ENCODE measurements at places on chromosomes 3 and 15.
A peak's percentile ranks its signal among the peaks of the same experiment; 100 is the strongest.

DNA sequence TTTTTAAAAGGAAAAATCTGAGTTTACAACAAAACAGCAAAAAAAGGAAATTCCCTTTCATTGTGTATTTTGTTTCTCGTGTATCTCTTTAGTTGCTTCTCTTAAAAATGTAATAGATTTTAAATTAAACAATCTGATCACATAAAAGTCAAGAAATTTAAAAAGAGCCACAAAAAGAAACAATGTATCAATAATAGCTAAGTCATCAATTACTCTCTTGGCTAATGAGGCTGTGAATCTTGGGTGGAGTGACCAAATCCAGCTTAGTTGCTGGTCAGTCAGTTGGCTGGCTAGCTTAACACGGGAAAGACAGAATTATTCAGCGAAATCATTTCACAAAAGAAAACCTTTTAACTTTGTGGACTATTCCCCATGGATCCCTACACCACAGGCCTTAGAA, 3.2 kb downstream of the SFMBT1 start:
- DNase-seq, result no peak

DNA sequence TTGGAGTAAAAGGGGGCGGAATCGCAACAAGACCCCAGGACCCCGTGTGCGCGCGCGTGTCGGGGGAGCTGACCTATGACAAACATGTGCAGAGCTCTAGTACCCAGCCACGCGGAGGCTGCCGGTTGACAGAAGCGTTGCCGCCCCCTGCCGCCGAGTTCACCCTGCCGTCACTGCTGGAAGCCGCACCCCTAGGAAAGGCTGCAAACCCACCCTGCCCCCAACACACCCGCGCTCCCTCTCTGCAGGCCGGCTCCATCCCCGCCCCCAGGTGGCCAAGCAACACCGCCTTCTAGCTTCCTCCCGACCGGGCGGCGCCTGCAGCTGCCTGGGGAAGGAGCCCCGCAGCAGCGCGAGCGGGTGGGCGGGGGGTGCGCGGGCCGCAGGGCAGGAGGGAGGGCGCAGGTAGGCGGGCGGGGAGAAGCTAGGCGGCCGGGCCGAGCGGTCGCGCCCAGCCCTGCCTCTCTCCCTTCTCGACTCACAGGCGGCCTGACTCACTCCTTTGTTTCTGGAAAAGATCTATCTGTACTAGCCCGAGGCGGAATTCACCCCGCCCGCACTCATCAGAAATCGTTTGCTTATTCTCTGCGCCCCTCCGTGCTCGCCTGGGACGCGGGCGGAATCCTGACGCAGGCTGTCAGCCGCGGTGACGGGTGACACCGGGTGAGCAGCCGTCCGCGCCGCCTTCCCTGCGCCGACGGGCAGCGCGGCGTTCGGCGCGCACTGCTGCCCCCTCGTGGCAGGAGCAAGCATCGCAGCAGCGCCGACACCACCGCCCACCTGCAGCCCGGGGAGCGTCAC, 160.8 kb downstream of the GAP43 start:
- peak; percentile 99 for DNase-seq

- DNase-seq, result no peak
Observed at GRCh38 chr3:190807719-190808375, 54.6 kb downstream of the GMNC start.

GRCh38 chr3:44584646-44585501, at the start of gene ZNF660:
Gene ZNF660 (plus strand): TSS chr3:44584964. CDS start chr3:44594194, 9,230 bp downstream.
- DNase-seq, result peak; percentile 72

DNA sequence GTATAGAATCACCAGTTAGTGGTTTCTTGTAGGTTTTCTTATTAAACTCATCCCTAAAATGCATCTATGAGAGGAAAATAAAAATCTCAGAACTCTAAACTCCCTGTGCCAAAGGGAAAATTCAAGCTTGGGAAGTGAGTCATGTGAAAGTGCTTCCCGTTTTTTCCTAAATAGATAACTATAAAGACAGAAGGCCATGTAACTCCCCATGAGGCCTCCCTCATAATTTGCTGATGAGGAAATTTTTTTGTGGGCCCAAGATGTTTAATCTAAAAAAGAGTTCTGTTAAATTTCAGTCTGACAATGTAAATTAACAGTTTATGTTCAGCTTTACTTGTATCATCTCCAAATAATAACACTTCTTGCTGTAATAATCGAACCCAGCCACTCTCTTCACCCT, 1273.9 kb downstream of the OTOL1 start:
- no peak for DNase-seq

DNA sequence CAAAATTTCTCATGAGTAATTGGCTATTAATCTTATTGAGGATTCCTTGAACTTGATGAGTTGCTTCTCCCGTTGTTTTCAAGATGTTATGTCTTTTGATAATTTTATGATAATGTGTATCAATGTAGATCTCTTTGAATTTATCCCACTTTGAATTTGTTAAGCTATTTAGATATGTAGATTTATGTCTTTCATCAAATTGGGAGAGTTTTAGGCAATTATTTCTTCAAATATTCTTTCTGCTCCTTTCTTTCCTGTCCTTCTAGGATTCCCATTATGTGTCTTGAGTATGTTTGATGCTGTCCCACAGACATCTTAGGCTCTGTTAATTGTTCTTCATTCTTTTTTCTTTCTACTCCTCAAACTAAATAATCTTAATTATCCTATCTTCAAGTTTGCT, 68.1 kb upstream of the FGD5 start:
- no peak for DNase-seq

GRCh38 chr15:100043068-100043641, 298.6 kb downstream of the ADAMTS17 start:
- no peak for DNase-seq

DNA sequence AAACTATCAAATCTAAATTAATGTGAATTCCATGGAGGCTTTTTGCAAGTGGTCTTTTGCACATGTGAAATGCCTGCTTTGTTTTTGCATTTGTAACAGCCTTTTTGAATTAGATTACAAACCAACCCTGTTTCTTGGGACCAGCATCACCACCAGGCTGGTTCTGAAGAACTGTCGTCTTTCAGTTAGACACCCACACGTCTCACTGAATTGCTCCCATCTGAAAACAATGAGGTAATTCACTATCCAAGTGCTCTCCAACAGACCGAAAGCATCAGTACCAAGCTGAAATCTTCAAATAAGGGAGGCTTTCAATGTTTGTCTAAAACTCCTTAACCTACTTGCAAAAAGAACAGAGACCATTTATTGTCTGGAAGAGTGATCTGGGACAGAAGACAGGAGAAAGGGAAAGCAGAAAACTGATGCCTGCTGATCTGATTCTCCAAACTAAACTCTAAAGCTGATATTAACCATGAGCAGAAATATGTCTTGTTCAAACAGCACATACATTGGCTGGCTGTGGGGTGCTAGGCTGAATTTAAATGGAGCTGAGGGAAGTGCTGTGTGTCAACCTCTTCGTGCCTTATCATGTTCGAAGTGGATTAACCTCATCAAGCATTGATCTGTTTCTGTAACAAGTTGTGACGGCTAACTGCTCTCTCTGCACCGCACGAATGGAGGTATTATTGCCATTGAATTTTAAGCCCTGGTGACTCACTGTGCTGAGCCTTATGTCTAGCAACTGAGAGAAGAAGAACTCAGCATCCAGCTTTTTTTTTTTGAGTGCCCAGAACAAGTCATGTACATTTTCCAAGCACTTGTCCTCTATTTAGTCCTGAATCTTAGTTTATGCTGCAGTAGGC, 213.7 kb upstream of the P2RY1 start:
- DNase-seq, result no peak

DNA sequence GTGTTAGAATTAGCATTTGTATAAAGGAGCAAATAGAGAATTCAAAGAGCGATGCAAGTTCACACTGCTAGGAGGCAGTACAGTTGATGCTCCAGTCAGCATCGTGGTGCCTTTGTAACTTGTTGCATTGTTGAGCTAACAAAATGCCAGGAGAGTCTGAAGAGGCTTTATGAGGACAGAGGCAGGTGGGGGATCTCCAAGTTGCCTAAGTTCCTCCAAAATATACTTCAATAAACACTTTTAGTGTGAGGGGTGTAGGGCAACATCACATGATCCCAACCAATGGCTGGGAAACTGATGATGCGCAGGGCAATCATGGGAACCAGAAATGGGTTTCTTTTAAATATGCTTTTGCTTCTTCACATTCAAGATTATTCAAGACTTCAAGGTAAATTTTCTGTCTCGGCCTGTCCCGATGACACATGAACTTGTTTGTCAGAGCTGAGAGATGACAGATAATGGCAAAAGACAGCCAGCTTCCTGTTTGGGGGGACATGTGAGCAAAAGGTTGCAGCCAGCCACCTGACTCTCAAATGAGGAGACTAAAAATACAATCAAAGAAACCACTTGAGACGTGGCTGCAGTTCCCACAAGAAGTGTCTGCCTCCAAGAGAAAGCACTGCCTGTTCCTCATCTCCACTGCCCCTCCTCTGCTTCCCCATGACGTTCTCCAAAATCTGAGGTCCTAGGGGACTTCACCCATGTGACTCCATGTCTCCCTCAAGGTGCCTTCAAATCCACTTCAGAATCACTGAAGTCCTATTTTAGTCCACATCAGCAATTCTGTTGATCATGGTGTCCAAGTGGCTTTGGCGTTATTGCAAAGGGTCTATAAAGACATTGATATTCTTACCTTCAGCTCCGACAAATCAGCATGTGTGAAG, 39.3 kb downstream of the KLHL6 start:
- no peak for DNase-seq

DNA sequence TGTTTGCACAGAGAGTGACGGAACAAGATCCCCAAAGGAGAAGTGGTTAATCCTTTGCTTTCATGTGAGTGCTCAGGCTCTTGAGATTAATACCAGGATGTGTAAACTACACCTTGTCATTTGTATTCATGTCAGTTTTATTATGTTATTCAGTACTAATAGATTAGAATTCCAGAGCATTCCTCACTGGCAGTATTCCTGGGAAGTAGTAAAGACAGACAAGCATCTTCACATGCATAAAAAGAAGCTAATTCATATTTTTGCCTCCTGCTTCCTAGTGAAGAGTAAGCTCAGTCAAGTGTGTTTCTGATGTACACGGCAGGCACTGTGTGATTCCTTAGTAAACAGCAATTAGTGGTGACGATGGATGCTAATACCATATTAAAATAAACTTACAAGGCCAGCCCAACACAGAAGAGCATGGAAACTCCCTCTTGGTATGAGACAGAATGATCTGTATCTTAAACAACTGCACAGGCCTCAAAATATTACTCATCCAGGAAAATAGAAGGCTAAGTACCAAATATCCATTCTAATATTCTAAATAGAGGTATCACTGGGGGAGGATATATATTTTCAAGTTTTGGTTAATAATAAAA, 336.8 kb upstream of the MCTP2 start:
- no peak for DNase-seq

DNA sequence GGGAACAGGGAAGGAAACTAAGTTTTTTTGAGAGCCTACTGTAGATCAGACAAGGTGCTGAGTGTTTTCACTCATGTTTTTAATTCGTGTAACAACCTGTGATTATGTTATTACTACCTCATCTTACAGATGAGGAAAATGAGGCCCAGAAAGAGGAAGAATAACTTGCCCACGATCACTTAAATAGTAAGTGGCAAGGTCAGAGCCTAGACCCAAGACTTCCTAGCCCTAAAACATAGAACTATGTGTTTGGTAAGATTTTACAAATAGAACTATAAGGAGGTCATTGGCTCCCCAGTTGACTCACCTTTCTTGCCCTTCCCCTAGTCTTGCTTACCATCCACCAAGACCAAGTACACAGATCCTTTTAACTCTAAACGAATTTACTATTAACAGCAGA, 13.7 kb downstream of the SENP8 start:
- DNase-seq, result no peak

- DNase-seq, result no peak
Observed at GRCh38 chr3:166275024-166275390, 437.8 kb upstream of the BCHE start.

DNA sequence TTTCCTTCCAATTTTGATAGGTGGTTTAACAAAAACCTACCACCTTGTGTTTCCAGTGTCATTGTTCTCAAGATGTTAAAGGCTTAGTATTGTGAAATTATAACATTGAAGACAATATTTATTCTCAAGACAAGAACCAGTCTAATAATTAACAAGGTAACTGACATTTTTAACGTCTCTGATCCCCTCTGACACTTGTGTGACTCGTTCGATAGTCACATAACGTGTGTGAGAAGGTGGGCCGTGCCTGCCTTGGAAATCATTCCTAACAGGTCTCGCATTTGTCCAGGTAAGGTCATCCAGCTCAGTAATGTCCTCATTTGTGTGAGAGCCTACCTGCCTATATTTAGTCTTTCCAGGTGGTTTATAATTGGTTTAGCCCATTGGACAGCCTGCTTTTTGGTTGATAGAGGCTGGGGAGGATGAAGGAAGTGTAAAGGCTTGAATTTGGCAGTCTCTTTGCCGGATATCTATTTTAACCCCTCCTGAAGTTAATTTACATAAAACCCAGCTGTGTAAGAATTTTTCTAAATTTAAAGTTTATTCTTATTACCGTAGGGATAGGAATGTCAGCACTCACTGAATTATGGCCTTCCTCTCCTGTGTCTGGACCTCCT, 94.4 kb downstream of the AKAP13 start:
- no peak for DNase-seq

- DNase-seq, result no peak
Observed at GRCh38 chr3:167456157-167456799, 17.6 kb downstream of the SERPINI2 start.

DNA sequence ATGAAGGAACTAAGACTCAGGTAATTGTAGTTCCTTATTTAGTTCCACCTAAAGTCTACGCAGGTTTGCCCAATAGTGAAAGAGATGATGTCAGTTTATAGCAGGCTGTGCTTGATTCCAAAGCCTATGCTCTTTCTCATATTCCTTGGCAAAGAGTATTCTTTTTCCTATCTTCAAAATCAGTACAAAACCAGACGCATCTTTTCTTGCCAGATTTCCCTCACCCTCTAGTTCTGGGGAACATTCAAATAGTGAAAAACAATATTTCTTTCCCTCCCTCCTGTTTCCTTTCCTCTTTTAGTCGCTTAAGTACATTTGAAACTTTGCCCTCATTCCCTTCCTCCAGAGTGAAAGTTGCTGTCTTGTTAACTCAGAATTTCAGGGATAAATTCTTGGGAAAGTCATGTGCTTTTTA, 134.6 kb upstream of the PDZRN3 start:
- DNase-seq, result no peak

GRCh38 chr3:172528677-172529076, 5.4 kb upstream of the TNFSF10 start:
- DNase-seq, result no peak

DNA sequence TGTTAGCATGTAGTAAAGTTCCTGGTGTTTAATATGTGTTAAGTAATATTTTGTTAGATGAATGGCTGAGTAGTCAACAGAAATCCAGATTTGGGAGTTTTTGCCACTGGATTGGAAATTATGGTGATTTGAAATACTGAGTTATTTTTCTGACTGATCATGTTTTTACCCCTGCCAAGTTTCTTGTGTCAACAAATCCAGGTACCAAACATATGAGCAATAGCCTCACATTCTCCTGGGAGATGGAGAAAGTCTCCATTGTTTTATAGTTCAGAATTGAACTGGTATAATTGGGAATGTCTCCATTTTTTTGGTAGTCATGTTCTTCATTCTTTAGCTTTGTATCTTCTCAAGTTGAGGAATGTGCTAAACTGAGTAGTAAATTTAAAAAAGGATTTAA, 767.2 kb upstream of the LMCD1 start:
- DNase-seq, result no peak

- no peak for DNase-seq
Observed at GRCh38 chr3:177196008-177196455, 1.2 kb downstream of the TBL1XR1 start.

Data from NCI-H2171 (cell line).